ENCODE measurements at places on chromosomes 6 and 20.

- DNase-seq: peak; percentile 43
Measured at GRCh38 chr6:93972791-93973190, 553.4 kb upstream of the EPHA7 start.

DNA sequence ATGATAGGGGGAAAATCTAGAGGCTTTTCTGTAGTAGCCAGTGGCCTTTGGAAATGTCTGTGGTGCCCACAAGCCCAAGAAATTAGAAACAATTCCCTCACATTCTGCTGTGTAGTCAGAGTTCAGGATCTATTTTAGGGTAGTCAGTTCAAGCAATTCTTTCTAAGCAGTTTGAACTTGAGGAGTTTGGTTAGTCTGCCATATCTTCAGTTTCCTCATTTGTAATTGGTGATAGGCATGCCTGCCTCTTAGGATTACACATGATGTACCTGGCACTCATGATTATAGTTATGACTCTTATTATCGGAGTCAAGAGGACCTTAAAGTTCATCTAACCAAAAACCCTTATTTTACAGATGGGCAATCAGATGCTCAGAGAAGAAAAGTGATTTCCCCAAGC, 21.2 kb upstream of the MEP1A start:
- no peak for DNase-seq

- DNase-seq: no peak
Measured at GRCh38 chr20:14758356-14758755, 420.9 kb upstream of the FLRT3 start.

DNA sequence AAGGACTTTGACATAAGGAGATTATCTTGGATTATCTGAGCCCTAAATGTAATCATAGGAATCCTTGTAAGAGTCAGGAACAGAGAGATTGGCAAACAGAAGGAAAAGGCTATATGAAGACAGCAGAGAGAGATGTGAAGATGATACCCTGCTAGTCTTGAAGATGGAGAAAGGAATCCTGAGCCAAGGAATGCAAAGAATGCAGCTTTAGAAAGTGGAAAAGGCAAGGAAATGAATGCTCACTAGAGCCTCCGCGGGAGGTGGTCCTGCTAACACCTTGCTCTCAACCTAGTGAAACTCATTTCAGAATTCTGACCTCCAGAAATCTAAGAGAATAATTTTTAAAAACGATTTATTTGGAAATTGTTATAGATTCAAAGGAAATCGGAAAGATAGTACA, 117.1 kb downstream of the TBXT start:
- no peak for DNase-seq

DNA sequence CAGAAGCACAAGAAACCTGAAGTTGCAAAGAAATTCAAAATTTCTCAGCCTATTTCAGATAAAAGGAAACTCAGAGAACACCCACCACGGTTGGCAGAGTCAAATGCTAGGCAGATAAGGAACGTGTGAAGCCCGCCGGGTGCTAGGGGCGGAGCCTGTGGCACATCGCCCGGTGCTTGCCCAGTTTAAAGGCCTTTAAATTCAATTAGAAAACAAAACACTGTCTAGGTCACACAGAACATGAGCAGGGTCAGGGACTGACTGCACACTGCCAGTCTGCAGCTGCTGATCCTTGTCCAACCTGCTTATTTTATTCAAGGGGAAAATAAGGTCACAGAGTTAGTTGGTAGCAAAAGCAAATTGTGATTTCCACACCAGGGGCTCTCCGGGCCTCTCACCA, 75.8 kb downstream of the PSMG4 start:
- DNase-seq: no peak

GRCh38 chr6:140653972-140654371, 1279.5 kb upstream of the CITED2 start:
- DNase-seq: no peak

GRCh38 chr6:143356101-143356880, 94.2 kb downstream of the ADAT2 start:
- no peak for DNase-seq

Data from smooth muscle cell of the brain vasculature (primary cell).